Foreskin keratinocyte (primary cell): ENCODE measurements at places on chromosomes 5 and 9.

- DNase-seq = no peak
These were observed 134.8 kb upstream of the LARP1 start for GRCh38 chr5:154620411-154620810.

GRCh38 chr9:129220771-129221170, 42.7 kb upstream of the IER5L start:
- DNase-seq = no peak

DNA sequence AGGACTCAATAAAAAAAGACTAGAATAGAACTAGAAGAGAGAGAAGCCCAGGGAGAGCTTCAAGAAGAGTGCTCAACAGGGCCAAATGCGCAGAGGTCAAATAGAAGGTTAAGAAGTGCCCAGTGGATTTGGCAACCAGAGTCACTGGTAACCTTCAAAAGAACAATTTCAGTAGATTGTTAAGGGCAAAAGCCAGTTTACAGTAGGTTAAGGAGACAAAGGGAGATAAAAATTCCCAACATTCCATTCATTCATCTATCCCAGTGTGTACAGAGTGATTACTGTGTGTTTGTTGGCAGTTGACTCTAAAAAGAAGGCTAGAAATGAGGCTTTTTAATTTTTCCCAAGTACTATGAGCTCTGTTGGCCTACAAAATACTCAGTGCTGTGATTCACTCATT, 69.4 kb downstream of the RIGI start:
- DNase-seq = no peak

GRCh38 chr9:81076131-81076530, 613.2 kb downstream of the TLE1 start:
- no peak for DNase-seq

DNA sequence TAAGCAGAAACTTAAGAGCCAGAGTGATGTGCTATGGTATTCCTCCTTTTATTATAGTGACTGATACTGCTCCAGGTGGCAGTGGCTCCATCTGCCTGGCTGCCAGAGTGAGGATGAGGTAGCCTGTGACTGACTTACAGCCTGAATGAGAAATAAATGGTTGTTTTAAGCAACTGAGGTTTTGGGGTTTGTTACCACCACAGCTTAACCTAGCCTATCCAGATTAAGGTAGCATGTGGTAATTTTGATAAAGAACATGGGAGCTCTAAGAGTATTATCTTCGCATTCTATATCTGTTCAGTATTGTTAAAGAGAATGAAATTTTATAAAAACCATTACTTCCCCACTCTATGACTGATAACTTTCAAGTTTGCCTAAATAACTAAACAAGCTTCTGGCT, 39.0 kb downstream of the GOLPH3 start:
- no peak for DNase-seq

DNA sequence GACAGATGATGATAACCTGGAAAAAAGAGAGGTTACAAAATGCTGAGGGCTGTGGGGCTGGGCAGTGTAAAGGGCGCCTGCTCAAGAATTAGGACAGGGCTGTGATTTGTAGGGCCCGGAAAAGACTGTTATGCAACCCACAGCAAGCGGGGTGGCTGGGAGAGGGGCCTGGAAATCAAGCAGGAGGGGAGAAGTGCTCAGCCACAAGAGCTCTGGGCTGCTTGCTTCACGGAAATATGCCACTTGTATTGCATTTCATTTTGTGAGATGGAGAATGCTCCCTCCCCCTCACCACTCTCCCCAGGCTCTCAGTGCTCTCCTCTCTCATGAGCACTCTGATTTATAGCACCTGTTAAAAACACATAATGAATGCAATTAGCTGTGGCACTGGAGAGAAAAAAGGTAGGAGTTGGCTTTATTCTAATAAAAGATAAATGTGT, 8.4 kb upstream of the HAND1 start:
- no peak for DNase-seq
